ENCODE measurements at places on chromosomes 12 and 14.

GRCh38 chr12:68100241-68100640 is 59.3 kb downstream of the IFNG start:
- DNase-seq, result no peak

DNA sequence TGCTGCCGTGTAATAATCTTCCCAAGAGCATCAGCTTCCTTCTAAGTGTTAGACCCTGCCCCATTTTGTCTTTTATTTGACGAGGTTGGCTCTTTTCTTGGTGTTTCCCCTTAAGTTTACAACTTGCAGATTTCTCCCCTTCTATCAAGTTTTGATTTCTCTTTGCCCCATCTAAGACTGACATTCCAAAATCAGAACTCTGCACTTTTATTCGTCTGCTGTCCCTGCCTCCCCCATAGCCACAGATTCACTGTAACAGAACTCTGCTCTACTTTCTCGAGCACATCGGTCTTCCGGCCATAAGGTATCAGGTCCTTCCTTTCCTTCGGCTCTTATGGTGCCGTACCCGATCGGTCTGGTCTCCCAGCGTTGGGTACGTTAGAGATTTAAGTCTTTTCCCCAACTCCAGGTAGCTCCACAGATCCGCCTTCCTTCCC is 563 bp downstream of the DCP1B start:
- no peak for DNase-seq

- no peak for DNase-seq
These were observed 204.7 kb downstream of the KITLG start for GRCh38 chr12:88375306-88376305.

- DNase-seq, result no peak
These were observed 255.1 kb upstream of the KRR1 start for GRCh38 chr12:75766263-75767160.

DNA sequence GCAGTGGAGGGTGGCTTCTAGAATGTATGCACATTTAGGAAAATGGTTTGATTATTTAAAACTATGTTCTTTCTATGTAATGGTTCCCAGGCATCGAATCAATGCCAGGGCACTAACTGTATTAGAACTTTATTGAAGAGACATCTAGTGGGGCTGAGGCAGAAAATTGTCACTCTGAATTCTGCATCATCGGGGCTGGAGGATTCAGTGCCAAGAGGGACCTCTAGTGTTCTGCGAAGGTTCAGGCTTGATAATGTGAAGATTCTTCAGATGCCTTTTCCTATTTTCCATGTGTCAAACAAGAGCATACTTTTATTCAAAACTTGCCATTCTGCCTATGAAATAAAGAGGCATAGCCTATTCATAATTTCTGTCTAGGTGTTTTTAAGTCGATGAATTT is 146.3 kb downstream of the CAND1 start:
- DNase-seq, result peak; percentile 9

DNA sequence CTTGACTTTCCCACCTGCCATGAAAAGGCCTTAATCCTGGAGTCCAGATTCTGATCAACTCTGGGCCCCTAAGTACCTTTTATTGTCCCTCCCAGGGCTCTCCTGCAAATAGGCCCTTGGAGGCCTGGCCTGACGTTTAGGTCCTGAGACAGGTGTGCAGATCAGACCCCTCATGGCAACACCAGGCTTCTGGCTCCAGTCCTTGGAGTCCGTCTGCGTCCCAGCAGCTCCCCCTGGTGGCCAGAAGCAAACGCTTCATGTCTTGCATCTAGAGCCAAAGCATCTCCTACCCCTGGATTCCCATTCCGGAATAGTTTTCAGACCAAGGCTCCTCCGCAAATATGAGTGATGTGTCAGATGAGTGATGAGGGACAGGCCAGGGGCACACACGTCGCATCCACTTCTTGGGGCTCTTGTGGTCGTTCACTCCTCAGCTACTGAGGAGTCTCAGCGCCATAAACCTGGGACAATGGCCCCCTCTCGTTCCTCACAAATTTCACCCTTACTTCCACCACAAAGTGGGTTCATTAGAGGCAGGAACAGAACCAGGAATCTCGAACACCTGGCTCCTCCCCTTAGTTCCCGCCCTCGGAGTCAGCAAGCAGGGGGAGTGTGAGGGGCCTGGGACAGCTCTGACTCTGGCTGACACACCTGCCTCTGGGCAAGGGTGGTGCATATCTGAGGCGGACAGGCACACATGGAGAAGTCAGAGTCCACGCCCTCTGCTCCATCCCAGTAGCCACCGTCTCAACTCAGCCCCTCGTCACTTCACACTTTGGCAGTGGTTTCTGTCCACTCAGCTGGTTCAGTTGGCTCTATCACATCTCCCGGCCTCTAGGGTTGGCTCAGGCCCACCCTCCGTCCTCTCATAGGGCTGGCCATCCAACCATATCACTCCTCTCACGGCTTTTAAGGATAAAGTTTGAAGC is 77.9 kb upstream of the PWP1 start:
- DNase-seq, result peak; percentile 40

- no peak for DNase-seq
These were observed 1.5 kb downstream of the SAMD15 start for GRCh38 chr14:77378701-77379100.

GRCh38 chr12:55637467-55637866 is 775 bp downstream of the OR10P1 start:
- no peak for DNase-seq

DNA sequence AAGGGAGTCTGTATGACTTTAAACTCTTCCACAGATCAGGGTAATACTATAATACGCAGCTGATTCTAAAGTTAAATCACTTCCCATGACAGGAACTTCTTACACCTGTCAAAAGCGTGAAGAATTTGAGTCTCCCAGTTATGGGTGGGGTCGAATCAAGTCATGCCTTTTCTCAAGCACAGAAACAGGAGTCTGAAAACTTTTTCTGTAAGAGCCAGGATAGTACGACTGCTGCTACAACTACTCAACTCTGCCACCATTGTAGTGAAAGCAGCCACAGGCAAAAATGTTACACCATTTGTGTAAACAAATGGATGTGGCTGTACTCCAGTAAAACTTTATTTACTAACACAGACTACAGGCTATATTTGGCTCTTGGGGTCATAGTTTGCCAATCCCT is 90.3 kb downstream of the DUSP6 start:
- DNase-seq, result no peak

DNA sequence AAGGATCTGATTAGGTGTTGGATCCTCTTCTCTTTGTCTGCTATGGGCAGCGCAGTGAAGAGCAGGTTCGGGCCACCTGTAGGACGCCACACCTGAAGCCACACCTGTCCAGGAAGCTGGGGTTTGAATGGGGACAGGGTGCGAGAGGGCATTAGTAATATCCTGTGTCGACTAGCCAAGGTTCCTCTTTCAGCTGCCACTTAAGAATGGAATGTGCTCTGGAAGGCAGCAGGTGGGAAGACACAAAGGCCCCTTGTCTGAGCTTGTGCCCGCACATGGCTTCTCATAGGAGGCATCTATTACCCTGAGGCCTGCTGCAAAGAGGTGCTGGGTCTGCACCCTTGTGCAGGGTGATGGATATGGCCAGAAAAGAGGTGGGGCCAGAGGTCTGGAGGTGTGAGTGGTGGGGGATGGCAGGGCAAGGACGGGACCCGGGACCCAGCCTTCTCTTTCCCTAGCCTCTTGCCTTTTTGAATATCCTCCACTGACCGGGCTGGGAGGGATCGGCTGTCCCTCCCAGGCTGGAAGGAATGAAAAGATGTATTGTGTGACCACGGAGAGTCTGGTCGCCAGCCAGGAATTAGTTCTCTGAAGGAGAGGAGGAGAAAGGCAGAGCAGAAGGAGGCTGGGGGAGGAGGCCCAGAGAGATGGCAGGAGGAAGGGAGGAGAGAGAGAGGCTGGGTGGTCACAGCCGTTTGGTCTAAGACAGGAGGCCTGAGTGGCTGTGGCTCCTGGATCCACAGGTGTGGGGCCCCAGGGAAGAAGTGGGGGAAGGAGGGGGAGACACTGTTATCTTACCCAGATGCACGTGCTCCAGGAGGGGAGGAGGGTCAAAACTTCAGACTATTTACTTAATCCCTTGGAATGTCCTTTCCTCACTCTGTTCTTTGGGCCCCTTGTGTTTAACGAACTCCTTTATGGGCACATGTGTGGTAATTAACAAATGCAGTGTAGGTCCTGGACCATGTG is 101.5 kb downstream of the SMOC1 start:
- DNase-seq, result no peak

GRCh38 chr14:101128478-101129321 is 225.2 kb upstream of the RTL1 start:
- no peak for DNase-seq

DNA sequence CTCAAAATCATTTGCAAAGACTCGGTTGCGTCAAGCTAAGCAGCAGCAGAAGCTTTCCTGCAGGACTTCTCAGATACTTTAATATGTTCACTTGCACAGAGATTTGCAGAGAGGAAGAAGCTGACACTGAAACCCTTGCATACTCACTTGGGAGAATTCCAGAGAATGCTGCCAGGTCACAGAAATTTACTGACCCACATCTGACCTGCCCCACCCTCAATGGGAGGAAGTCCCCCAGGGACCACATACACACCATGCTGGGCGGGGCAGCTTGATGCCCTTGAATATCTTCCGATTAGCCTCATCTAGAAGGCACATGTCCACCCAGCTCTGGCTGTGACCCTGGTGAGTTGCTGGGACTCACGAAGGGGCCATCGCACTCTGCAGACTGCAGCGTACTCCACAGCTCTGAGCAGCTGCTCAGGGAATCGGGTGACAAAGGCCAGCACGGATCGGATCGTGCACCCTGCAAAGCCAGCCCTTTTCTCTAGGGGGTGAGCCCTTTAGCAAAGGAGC is 83.2 kb downstream of the ITPK1 start:
- DNase-seq, result no peak

DNA sequence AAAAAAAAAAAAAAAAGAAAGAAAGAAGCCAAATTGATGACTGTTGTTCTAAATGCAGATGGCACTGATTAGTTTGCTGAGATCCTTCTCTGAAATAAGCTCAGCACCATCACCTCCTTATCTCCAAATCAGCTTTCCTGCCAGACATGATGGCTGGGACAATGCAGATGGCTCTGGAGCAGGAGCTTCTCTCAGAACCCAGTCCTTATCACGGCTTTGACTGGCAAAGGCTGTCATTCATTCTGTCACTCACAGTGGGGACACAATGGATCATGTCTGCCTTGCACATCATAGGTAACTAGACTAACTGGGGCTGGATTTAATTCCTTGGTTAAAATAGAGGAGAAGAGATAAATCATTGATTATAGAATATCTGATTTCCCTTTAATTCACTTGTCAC is 146.3 kb downstream of the PDZRN4 start:
- DNase-seq, result no peak

DNA sequence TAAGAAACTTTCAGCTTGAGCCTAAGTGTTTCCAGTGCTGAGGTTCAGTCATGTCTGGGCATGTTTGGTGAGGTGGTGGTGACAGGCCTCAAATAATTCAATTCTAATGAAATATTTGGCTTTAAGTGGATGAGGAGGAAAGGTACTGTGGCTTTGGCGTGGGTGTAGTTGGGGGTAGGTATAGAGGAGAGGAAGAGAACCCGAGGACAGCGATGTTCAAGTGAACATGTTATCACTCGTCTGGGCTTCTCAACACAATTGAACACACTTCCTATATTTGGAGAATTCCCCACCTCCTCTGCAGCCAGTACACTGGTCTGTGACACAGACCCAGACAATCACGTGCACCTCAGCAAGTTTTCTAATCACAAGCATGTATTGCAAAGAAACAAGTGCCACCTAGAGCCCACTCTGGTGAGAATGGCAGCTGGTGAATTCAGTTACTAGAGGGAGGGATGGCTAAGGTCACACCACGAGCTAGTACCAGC is 53.0 kb downstream of the IFNG-AS1 start:
- DNase-seq, result no peak

DNA sequence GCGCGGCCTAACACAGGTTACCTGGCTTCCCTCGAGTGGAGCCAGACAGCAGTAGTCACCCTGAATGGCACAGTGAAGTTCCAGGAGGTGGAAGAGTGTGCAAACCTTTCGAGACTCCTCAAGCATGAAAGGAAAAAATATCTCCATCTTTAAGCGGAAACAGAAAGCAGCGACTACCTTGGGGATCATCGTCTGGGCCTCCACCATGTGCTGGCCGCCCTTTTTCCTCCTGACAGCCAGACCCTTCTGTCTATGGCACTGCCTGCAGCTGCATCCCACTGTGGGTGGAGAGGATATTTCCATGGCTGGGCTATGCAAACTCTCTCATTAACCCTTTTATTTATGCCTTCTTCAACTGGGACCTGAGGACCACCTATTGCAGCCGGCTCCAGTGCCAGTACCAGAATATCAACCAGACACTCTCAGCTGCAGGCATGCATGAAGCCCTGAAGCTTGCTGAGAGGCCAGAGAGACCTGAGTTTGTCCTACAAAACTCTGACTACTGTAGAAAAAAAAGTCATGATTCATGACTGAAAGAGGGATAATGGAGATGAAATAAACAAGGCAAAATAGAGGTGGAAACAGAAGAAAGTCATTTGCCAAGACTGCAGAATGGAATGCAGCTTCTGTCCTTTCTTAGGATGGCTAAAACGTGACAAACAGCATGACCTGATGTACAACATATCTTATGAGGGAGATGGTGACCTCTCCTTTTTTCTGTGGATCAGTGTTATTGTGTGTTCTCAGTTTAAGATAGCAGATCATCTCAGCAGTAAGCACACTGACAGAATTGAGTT is 2.4 kb upstream of the HEBP1 start:
- no peak for DNase-seq

All from SW 1271 (cell line).